Activated T-helper 1 cell treated with anti-CD3 and anti-CD28 coated beads, Interleukin-2, amount 50 U/mL, for 16 hours (primary cell): ENCODE measurements at places on chromosomes 6 and 20.
A peak's percentile ranks its signal among the peaks of the same experiment; 100 is the strongest.

DNA sequence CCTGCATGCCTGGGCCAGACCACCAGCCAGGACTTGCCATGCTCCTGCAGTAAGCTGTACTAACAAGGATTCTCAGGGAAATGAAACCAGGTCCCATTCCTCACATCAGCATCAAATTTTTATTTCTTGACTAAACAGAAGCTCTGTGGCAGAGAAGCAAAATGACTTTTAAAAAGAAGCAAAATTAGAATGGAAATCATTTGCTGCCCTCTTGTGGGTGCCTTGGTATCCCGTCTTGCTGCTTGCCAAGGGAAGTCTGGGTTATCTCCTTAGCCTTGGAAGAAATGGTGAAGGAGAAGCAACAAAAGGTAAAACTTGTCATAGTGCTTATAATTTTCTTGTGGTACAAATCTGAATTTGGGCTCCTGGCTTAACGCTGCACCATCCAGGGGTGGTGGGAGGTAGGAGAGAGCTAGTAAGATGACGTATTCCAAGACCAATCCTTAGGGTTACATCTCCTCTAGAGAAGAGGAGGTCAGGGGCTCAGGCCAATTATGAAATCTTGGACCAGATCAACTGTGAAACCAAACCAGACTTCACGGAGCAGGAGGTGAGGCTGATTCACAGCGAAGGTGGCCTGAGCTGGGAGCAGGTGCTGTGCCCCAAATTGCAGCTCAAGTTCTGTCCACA, 107.5 kb downstream of the FAXC start:
- DNase-seq: no peak

DNA sequence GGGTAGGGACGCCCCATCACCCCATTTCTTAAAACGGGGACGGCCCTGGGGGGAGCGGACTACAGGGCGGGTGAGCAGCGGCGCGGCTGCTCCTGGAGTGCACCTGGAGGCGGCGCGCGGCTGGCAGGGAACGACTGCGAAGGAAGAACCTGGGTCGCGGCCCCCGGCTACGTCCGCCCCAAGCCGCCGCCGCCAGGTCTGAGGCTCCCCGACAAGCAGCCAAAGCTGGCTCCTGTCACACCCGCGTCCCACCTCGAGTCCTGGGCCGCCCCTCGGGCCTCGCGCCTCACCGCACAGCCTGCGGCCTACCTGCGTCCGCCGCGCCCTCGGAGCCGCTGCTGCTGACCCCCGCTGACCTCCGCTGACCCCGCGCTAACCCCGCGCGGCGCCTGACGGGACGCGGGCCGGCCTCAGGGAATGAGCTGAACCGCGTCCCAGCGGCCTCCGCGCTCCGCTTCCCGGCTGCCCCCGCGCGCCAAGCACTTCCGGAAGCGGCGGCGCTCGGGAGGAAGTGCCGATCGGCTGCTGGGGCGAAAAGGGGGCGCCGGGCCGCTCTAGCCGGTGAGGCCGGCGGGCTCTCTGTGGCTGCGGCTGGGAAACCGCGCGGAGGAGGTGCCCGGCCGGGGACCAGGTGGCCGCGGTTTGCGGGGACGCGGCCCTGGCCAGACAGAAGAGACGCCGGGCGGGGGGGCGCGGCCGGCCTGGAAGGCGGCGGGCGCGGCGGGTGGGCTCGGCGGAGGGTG, at the start of the genes ARFRP1 and ZGPAT:
Gene ARFRP1 (minus strand): TSS at position 419 of the 743 bp plus-strand sequence. CDS start 885 bp downstream, outside the sequence.
Gene ZGPAT (plus strand): TSS at position 482 of the 743 bp plus-strand sequence. CDS start 542 bp downstream, outside the sequence.
- peak; percentile 86 for DNase-seq

GRCh38 chr20:16158090-16158975, 414.9 kb downstream of the KIF16B start:
- no peak for DNase-seq

- no peak for DNase-seq
These were observed 98.4 kb downstream of the ESR1 start for GRCh38 chr6:151905854-151906253.

- DNase-seq: no peak
These were observed 335.1 kb downstream of the BTBD3 start for GRCh38 chr20:12252793-12253192.

- DNase-seq: no peak
These were observed 48.8 kb downstream of the PRL start for GRCh38 chr6:22247916-22248482.

DNA sequence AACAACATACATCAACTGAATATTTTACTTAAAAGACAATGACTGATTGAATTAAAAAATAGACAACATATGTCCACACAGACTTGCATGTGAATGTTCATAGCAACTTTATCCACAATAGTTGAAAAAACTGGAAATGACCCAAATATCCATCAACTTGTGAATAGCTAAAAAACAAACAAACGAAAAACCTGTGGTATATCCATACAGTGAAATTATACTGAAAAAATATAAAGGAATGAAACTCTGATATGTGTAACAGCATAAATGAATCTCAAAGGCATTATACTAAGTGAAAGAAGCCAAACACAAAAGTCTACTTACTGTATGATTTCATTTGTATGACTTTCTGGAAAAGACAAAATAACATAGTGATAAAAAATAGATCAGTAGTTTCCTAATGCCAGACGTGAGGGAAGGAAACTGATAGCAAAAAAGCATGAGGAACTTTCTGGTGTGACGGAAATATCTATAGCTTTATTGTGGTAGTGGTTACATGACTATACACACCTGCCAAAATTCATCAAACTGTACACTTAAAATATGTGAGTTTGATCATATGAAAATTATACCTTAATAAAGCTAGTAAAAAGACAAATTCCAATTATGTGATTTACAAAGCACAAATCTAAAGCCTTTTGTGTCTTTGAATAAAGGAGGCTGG, 123.2 kb downstream of the BACH2 start:
- no peak for DNase-seq

- DNase-seq: no peak
These were observed 41.6 kb downstream of the IBTK start for GRCh38 chr6:82205930-82206392.

GRCh38 chr6:149046822-149047246, 270.7 kb upstream of the TAB2 start:
- no peak for DNase-seq

DNA sequence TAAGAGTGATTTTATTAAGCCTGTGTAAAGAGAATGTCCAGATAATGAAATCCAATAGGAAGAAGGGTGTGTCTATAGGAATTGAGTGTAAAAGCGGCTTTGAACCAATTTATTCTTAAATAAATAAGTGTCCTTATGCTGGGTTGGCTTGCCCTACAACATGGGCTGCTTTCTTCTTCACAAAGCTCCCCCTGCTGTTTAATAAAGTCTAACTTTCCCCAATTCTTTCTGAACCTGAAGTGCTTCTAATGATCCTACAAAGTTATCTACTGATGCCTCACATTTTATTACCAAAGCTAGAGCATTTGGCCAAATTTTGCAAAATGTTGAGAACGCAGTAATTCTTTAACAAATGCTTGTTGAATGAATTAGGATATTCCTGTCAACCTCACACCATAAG, 36.3 kb upstream of the SIRT5 start:
- no peak for DNase-seq

DNA sequence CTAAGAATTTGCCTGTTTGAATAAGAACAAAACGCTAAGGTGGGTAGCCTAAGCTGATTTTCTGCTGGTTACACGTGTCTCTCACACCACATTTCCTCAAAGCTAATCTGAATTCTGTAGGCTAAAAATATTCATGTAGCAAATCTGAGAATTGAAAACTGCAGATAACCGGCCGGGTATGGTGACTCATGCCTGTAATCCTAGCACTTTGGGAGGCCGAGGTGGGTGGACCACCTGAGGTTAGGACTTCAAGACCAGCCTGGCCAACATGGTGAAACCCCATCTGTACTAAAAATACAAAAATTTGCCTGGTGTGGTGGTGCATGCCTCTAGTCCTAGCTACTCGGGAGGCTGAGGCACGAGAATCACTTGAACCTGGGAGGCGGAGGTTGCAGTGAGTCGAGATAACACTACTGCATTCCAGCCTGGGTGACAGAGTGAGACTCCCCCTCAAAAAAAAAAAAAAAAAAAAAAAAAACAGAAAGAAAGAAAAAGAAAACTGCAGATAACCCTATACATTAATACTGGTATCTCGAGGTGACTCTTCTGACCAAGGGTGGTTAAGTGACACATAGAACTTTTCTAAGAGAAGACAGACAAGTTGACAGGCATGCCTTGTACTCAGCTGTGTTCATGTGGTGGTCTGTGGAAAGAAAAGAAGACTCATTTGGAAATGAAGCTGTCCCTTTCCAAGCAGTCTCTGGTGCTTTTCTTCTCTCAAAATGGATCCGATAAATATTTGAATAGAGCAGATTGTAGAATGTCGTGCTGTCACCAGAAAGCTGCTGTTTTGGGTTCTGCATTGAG, 24.7 kb upstream of the ASXL1 start:
- no peak for DNase-seq

GRCh38 chr6:118353564-118353963, 194.5 kb upstream of the PLN start:
- DNase-seq: no peak

DNA sequence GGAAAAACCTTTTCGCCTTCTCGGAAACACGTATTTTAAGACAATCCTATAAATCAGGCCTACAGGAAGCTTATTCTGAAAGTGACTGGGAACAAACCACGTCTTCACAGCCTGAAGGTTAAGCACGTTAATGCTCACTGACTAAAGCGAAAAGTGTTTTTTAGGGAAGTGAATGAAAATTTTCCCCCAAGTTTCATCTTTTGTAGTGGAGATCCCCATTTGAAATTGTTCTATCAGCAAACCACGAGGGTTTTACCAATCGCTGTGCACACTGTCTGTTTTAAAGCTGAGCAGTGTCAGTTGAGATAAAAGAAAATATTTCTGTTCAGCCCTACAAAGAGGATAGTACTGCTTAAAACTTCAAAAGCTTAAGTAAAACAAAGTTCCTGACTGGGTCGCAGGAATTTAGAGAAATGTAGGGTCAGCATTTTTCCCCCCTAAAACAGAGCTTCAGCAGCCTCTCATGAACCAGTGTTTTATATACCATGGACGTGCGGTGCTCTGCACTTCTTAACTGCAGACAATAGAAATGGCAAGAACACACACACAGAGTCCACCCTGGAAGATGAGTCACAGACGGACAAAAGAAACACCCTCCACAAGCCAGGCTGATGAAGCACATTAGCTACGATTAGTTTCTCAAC, 34.9 kb downstream of the SLC22A23 start:
- DNase-seq: no peak

DNA sequence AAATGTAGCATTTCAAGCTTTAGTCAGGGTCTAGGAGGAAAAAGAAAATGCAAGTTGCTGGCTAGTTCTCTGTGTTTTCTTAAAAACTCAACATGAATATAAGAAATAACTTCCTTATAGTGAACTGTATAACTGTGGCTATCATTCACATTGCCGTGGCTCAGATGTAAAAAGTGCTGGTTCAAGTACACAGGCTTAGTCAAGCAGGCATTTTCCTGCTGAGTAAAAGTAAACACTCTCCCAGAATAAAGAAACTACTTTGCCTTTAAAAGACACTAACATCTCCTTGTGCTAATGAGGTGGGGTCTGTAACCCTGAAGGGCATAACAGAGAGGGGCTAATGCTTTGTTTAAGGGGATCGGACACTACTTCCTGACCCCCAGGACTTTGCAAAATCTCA, 3.3 kb downstream of the ATP5F1E start:
- DNase-seq: no peak

GRCh38 chr20:5660346-5660745, 89.9 kb upstream of the SHLD1 start:
- DNase-seq: no peak

DNA sequence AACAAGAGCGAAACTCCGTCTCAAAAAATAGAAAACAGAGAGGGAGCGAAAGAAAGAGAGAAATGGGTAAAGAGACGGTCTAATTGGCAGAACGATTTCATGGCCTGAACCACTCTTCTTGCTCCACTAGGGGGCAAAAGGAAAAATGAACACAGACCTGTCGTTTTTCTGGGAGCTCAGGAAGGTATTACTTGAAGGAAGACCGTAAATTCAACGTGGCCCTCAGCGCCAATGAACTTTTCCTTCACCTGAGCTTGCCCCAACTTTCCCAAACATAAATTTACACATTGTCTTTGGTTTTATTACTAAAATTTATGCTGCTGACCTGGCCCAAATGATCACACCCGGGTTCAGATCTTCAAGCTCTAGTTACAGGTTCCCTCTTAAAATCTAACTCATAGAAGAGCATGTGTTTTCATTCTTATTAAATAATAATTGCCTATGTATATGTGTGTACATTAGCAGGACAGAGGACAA, 67.3 kb downstream of the ATP9A start:
- DNase-seq: no peak

- no peak for DNase-seq
These were observed 77.7 kb downstream of the GRM1 start for GRCh38 chr6:146106532-146106931.

DNA sequence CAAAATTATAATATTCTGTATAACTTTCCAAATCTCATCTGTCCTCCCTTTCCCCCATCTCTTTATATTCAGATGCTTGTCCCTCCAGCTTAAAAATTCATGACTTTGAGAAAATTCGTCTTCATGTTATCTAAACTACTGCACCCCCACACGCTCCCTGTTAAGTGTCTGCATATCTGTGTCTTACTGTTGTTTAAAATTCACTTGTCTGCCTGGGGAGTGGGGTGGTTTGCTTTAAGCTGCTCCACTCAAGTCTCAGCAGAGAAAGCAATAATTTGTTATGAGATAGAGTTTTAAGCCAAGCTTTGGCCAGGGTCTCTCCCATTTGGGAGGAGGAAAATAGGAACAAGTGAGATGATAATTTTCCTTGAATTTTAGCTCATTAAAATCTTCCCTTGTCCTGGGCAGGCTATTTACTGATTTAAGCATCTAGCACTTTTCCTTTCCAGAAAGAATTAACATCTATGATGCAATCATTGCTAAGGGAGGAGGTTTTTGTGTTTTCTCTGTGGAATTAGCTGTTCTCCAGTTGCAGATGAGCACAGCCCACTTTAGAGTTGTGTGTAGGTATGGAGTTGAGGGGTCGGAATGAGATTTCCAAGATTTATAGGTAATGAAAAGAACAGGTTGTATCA, 36.8 kb downstream of the MTHFD1L start:
- DNase-seq: no peak

DNA sequence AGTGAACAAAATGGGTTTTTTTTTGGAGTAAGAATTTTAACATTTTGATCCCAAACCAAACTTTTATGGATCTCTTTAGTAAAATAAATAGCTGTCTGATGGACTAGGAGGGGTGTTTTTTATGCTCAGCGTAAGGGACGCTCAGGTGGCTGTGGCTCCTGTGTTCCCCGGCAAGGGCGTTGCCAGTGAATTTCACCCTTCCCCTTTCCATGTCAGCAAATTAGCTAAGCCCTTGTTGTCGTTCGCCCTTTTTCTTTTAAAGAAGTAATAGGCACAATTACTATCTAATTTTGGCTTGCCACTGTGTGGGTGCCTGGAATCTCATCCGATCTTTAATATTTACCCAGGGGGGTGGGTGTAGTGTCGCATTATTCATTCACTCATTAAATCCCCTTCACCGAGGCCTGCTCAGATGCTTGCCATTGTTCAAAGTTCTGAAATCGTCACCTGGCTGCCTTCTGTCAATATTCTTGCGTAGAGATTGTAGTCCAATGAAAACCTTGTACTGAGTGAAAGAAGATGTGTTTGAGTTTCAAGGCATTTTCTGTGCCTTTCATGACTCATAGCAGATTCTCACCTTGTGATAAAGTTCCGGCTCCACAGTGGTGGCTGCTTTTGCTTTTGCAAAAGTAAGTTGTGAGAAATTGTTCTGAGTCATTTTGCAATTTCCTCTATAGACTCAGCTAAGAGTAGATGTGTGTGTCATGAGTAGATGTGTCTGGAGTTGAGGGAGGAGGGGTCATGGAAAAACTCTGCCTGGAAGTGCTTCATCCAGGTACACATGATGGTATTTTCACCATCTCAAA, 40.0 kb upstream of the CLDN20 start:
- peak; percentile 13 for DNase-seq
